ENCODE measurements at places on chromosomes 7 and 10.

DNA sequence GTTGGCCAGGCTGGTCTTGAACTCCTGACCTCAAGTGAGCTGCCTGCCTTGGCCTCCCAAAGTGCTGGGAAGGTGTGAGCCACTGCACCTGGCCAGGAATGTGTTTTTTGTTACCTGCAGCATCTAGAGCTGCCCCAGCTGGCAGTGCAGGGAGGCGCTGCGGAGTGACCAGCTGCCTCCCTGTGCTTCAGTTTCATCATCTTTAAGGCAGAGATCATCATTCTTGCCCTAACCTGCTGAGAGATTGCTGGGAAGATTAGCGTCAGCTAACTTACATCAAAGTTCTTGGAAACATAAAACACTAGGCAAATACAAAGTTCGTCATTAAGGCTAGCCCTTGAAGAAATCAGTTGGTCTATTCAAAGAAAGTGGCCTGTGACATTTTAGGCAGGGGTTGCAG, 2.3 kb downstream of the ZNF282 start:
- DNase-seq = no peak

GRCh38 chr10:51656503-51656902, 42.9 kb downstream of the CSTF2T start:
- DNase-seq = no peak

GRCh38 chr7:44678471-44679179, 70.0 kb upstream of the ZMIZ2 start:
- DNase-seq = no peak

- DNase-seq = peak; percentile 65
Measured at GRCh38 chr10:84328418-84329195, at the start of gene CCSER2. Gene CCSER2, plus strand, starts transcription at chr10:84328589. Its CDS starts 42,464 bp downstream, at chr10:84371053.

DNA sequence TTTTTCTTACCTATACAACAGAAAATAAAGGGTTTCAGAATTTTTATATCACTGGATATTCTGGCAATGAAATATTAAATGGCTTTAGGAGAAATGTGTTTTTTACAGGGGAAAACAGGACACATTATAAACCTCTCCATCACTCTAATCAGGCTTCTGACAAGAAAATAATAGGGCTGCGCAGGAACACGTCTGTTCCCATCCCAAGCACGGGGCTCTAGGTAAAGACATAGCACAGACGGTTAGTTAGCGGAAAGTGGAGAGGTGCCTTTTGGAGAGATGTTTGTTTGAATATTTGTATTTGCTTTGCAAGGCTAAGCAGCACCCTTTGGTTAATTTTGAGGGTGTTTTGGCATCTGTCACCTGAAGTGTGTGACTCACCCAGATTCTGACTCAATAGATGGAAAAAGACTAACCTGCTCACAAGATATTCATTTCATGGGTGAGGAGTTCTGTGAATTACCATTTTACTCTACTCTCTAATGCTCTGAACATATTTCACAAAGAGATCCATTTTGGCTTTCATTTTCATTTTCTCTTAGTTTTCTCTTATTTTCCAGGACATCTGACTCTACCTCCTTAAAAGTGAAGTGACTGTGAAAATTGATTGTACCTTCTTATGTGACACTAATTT, 174.5 kb upstream of the AKR1E2 start:
- no peak for DNase-seq

DNA sequence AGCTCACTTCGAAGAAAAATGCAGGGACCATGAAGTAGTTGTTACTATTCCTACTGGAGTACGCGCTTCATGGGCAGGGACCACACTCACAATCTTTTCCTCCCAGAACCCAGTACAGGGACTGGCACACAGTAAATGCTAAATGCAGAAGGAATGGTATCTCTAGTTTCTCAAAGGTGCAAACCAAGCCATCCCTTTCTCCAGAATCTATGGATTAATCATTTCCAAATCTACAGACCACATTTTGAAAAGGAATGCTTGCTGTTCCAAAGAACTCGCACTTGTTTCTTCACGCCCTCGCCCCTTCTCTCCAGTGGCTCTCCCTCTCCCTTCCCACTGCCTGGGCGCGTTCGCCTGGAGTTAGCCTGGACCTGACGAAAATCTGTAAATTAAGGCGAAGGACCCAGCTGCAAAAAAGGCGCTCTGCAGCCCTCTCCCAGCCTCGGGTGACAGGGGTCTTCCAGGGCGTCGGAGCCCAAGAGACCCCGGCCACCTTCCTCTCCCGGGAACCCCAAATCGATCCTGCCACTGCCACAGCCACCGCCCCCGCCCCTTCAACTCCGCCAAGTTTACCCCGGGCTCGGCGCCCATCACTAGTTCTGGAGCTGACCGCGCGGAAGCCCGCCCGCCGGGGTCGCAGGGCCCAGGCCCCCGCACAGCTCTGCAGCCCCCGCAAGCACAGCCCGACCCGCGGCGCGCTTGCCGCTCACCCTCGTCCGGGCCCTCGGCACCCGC, 527 bp downstream of the PDIA4 start:
- DNase-seq = no peak

DNA sequence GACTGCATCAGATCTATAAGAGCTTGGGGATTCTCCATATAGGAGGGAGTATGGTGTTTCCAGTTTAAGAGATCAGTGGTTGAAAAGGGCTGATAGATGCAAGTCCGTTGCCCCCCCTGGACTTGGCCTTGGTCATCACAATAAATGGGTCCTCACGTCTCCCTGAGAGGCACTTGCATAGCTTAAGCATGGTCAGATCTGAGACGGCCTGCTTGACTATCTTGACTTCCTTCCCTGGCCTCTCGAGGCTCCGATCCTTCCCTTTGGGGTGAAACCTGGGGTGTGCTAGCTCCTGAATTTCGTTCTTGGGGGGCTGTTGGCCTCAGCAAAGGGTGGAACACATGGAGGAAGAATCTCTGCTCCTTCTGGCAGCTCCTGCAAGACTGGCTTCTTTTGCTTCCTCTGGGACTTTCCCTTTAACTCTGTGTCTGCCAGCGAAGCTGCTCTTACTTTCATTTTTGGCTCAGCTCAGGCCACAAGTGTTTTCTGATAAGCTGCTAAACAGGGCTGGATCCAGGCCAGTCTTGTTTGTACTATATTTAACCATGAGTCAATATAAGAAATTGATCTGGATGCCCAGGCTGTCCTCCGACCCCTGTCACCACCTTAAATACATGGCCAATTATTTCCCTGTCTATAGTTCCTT, 11.2 kb upstream of the ZNF485 start:
- no peak for DNase-seq

GRCh38 chr10:93378039-93378438, 104.1 kb downstream of the MYOF start:
- no peak for DNase-seq

GRCh38 chr7:138029941-138030340, 28.1 kb upstream of the CREB3L2 start:
- no peak for DNase-seq

DNA sequence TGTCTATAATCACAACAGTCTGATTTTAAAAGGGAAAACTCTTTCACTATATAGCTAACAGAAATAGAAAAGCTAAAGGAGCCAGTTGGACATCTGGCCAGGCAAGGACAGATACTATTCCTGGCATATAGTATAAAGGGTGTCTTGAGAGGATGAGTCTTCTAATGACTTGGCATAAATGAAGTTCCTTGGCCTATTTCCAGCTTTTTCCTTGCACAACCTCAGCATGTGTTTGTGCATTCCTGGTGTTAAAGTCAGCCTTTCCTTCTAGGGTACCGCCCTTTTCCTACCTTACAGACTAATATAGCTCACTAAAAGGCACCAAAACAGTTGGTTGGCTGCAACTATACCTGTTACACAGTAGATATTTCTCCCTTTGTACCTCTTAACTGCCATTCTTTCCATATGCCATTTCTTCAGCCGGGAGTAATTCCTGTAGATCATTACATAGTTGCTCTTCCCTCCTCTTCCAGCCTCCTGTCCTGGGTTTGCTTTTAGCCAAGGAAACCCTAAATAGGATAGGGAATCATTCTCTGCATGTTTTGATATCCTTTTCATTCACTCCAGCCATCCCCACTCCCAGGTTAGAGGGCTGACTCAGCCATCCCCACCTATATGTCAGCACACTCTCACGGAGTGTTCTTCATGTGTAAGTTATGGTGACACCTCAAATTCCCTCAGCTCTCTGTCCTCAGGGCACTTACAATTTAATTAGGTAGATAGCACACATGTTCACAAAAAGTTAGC, 102.1 kb upstream of the MDFIC start:
- DNase-seq = no peak

- DNase-seq = no peak
Measured at GRCh38 chr10:133012573-133013359, 70.4 kb upstream of the CFAP46 start.

GRCh38 chr7:117319181-117319580, 3.7 kb downstream of the WNT2 start:
- DNase-seq = no peak

- DNase-seq = no peak
Measured at GRCh38 chr7:117673367-117673766, 193.5 kb downstream of the CFTR start.

GRCh38 chr7:55873765-55874164, 11.2 kb upstream of the SEPTIN14 start:
- no peak for DNase-seq

DNA sequence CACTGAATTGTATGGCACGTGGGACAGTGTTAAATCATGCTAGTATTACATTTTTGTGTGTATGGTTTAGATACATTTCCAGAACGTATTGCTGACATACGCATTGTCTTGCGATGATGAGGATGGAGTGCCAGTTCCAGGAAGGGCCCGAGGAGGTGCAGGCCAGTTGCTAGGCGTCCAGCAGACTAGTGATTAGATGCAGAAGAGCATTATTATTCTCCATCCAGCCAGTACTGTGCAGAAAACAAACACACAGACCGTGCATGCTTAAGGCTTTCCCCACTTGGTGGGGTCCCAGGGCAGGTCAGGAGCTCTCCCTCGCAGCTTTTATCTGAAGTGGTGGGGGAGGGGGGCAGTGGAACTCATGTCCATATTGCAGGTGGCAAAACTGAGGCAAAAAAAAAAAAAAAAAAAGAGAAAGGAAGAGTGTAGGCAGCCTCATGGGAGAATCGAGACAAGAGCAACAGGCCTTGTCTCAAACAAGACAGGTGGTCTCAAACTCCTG, 189.2 kb downstream of the CAMK1D start:
- no peak for DNase-seq

DNA sequence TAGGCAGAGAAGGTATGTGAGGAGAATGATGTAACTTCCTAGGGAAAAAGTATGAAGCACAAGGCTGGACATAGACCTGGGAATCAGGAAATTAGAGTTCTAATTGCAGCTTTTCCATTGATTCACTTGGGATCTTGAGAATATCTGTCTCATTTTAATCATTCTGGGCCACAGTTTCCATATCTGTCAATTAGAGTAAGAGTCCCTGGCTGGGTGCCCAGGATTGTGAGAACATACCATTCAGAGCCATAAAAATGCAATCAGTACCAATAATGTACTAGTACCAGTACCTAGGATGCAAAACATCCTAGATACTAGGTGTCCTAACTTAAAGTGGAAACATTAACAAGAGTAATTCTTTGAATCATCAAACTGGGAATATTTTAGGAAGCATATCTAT, 29.6 kb downstream of the CAV1 start:
- DNase-seq = no peak

DNA sequence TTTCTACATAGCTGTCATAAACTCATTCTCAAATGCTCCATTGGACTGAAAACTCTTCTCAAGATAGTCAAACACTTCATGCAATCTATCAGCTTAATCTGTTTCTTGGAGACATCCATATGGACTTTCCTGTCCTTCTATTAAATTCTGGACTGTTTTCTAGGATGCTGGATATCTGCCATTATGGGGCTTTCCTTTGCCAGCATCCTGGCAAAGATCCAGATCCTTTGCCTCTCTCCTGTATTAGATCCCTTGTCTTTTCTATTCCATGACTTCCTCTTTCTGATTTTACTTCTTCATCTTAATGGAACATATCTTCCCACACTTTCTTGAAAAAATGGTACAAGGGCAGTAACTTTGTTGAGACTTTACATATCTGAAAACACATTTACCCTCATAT, 35.9 kb upstream of the SKAP2 start:
- peak; percentile 8 for DNase-seq

All from NCI-H524 (cell line).